ENCODE measurements at places on chromosomes 16 and 17.

DNA sequence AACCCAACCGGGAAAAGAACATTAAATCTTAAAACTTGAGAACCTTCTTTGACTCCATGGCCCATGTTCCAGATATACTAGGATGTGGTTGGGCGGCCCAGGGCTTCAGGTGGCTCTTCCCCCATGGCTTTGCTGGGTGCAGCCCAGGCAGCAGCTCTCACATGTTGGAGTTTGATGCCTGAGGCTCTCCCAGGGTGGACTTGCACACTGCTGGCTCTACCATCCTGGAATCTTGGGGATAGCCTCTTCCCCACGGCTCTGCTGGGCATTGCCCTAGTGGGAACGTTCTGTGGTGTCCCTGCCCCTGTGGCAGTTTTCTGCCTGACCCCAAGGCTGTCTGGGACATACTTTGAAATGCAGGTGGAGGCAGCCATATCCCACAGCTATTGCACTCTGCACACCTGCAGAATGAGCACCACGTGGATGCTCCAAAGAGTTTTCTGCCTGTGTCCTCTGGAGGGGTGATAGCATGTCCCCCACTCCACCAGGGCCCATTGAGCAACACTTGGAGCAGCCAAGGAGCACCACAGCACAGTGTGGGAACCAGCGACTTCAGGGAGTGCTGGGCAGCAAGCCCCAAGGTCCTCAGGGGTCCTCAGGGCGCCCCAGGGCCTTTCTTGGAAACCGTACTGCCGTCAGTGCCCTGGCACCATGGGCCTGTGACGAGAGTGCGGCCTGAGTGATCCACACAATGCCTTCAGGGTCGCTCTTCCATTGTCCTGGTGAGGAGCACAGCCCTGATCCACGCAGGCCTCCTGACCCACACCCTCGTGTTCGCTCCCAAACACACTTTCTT is 70.8 kb downstream of the GOSR1 start:
- no peak for DNase-seq

DNA sequence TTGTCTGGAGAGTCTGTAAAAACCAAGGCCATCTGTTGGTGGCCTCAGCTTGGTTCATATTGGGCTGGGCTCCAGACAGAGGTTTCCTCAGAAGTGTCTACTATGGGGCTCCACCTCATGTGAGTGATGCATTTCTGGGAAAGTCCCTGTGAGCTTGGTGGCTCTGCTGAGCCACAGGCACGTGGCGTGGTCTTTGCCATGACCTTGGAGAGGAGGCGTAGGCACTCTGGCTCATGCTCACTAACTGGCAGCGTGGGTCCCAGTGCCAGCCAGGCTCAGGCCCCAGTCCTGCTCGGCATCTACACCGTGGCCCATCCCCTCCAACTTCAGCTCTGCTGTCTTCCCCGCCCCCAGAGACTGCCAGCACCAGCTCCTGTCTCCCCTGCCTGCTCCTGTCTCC is 10.7 kb upstream of the SMTNL2 start:
- DNase-seq: no peak

DNA sequence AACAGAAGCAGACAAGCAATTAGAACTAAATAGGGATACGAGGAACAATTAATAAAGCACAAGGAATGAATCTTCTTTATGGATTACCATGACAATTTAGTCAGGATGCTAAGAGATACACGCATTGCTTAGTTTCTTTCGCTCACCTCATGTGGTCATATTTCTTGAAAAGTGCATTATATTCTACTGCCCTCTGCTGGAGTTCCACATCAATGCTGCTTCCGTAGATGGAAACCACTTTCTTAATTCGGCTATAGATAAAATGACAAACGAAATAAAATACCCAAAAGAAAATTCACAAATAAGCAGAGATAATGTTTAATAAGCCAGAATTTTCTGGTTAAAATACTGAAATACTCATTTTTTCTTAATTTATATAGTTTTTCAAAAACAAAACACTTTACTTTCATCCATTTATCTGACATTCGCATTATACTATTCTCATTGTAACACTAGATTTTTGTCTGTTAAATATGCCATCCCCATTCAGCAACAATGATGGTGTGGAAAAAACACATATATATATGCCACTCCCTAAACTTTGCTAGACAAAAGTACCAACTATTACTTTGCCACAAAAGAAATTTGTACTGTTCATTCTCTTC is 22.0 kb upstream of the PHLPP2 start:
- DNase-seq: no peak

DNA sequence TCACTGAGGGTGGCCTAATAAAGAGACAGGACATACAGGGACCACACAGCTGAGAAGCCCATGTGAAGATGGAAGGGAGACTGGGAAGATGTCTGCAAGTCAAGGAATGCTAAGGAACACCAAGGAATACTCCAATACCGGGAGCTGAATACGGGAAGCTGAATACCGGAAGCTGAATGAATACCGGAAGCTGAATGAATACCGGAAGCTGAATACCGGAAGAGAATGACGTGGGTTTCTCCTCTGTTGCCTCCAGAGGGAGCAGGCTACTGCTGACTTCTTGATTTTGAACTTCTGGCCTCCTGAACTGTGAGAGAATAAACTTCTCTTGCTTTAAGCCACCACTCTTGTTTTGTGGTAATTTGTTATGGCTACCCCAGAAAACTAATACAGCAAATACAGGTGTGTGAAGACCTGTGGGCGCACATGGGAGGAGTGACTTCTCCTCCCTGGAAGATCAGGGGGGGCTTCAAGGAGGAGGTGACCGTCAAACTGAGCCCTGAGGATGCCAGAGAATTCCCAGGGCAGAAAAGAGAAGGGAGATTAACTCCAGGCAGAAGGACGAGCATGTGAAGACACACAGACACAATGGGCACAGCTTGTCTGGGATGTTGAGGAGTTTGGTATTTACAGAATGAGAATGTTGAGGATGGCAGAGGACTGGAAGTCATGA is 259.9 kb downstream of the IRF8 start:
- no peak for DNase-seq

DNA sequence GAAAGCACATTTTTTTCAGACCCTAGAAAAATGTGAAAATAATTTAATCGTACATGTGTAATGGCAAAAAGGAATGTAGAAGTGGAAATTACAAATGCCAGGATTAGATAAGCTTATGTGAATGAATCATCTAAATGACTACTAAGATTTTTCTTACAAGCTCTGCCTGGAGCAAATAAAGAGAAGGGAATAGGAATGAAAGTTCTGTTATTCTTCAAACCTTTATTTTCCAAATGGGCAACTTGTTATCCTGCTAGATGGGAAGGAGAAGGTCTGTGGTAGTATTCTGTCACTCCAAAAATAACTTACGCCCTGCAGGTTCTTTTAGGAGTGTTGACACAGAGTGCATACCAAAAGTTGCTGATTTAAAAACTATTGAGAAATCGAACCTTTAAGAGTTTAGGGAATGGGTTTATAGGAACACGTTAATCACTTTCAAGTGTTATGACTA is 9.7 kb downstream of the CTCF start:
- no peak for DNase-seq

DNA sequence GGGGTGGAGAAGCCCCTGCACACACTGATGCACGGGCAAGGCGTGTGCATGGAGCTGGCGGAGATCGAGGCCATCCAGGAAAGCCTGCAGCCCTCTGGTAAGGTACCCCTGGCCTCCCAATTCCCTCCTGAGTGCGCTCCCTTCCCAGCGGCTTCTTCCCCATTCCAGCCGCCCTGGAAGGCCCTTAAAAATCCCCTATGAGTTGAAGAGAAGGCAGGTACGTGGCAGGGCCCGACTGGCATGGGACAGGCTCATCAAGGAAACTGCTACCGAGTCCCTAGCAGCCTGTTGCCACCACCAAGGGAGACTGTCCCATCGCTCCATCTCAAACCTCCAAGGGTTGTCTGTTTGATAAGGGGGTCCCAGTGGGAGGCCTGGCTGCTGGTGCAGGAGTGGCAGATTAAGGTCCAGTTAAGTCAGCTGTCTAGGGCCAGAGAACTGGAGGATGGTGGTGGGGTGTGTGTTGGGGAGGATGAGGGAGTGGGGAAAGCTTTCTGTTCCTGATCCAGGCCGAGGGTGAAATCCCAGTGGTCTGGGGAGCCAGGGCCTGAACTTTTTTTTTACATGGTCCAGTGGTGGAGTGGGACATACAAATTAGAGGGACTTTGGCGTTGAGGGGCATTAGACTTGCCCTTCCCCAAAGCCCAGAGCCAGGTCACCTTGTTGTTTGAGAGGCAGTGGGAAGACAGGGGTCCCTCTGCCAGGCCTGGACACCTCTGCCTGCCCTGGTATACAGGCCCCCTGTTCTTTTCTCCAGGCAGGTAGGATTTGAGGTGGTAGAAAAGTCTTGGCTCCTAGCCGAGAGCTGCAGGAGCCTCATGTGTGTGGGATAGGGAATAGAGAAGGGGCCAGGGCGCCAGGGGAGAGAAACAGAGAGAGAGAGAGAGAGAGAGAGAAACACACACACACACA is 994 bp downstream of the IGFBP4 start:
- DNase-seq: no peak

DNA sequence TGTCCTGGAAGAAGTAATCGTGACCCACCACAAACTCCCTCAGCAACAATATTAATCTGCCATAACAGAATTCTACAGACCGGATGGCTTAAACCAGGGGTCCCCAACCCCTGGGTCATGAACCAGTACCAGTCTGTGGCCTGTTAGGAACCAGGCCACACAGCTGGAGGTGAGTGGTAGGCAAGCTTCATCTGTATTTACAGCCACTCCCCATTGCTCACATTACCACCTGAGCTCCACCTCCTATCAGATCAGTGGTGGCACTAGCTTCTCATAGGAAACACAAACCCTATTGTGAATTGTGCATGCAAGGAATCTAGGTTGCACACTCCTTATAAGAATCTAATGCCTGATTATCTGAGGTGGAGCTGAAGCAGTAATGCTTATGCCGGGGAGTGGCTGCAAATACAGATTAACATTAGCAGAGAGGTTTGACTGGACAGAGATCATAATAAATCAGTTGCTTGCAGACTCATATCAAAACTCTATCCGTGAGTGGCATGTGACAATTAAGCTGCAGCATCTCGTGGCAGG is 74.5 kb downstream of the NOG start:
- no peak for DNase-seq

GRCh38 chr17:50865868-50866260 is 290 bp downstream of the TOB1 start:
- no peak for DNase-seq

GRCh38 chr17:66604376-66604775 is 230.5 kb upstream of the CACNG5 start:
- DNase-seq: no peak

Measured in right forelimb (tissue), 1 donor.